Endothelial cell of umbilical vein (primary cell): ENCODE measurements at places on chromosomes 11 and 22. TPM values are rescaled to one million over a fixed set of nuclear protein-coding genes. Genes with fewer than 3 reads are reported as not detected.

The PRRG4 gene
- total RNA-seq = 0.09 TPM in 1 of 2 replicates, not detected in the other

The COA4 gene
- 58.1 and 72.1 TPM in 2 replicates for total RNA-seq

The APOA5 gene
- total RNA-seq = not detected in 2 replicates

The LINC01488 gene
- total RNA-seq = not detected in 2 replicates

The MAP6 gene
- 0.18 TPM in 1 of 2 replicates, not detected in the other for total RNA-seq

The SHANK2 gene
- total RNA-seq = not detected in 2 replicates

The OR52I2 gene
- not detected in 2 replicates for total RNA-seq

The OR4C12 gene
- total RNA-seq = not detected in 2 replicates

The BBS1 gene
- 29.5 and 32.9 TPM in 2 replicates for total RNA-seq
